Ovary (tissue), 10 donors: ENCODE measurements at places on chromosomes 4 and X.

GRCh38 chr4:106530024-106530361, 161.4 kb upstream of the GIMD1 start:
- DNase-seq, result no peak

DNA sequence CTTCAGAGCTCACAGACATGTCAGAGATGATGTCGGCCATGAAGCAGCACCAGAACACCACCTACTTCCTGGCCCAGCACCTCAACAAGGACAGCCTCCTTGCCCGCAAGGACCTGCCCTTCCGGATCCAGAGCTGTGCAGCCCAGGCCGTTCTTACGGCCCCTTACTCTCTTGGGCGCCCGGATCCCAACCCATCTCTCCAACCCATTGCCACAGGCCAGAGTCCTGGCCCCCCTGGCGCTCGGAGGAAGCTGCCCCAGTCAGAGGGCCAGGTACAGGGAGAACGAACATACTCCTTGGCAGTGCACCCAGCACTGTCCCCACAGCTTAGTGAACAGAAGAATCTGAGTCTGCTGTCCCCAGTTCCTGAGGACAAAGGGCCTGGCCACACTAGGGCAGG, 27.9 kb upstream of the PRPS1 start:
- no peak for DNase-seq

DNA sequence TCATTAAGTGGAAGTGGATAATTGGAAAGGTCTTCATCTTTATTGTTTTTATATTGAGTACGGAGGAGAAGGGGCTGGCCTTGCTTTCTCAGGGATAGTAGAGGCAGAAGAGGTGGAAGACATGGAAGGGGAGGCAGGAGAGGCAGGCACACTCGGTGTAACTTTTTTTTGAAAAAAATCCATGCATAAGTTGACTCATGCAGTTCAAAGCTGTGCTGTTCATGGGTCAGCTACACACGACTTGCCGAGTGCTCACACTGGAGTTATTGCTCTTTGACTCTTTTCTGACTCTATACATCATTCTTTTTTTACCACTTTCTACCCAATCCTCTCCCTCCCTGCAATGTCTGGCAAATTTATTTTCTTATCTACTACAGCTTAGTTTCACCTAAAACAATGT, 158.3 kb upstream of the AADAT start:
- no peak for DNase-seq

GRCh38 chr4:150679765-150680343, 97.9 kb downstream of the MAB21L2 start:
- no peak for DNase-seq

GRCh38 chr4:1971456-1972200, 37.1 kb downstream of the NELFA start:
- no peak for DNase-seq

- DNase-seq, result no peak
Measured at GRCh38 chrX:120775959-120776358, 99.7 kb downstream of the CT47B1 start.
